ENCODE measurements at places on chromosomes 3 and 15.
A peak's percentile ranks its signal among the peaks of the same experiment; 100 is the strongest.

DNA sequence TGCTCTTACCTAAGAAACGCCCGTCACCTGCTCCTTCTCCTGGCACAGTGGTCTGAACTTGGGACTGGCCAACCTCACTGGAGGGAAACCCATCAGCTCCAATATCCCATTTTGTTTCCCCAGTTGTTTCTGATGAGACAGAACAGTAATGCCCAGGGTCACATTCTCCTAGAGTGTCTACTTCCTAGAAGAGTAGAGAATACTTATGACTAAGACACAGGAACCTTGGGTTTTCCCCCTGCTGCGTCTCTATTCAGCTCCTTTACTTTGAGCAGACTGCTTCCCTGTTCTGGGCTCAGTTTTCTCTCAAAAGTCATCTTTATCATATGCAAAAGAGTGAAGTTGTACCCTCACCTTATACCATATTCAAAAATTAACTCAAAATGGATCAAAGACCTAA is 79.4 kb downstream of the POLR2M start:
- no peak for DNase-seq

GRCh38 chr3:62962714-62963113 is 87.5 kb upstream of the CADPS start:
- DNase-seq = no peak

DNA sequence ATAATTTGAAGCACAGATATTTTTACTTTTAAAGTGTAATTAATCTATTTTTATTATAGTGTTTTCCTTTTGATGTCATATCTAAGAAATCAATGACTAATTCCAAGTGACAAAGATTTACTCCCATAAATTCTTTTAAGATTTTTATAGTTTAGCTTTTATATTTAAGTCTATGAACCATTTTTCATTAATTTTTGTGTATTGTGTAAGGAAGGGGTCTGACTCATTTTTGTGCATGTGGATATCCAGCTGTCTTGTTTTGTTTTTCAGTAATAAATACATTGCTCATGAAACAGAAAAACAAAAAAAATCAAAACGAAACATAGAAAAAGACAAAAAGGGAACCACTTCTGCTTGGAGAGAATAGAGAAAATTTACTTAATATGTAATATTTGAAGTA is 145.1 kb downstream of the EPHA6 start:
- DNase-seq = no peak

DNA sequence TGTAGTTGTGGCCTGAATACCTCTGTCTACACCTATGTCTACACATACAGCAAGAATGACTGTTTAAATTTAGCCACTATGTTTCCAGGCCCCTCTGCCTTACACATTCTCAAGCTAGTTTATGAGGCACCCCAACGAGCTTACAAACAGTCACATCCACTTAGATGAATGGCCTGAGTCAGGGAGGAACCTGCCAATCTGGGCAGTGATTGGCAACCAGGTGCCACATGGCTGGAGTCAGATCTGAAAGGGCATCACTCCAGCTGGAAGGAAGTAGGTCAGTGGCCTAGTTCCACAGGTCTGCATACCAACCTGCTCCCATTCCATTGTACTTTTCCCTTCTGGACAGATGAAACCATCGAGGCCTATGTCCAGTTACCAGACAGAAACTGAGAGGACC is 136.3 kb downstream of the FOXP1 start:
- no peak for DNase-seq

- DNase-seq = no peak
These were observed 2.1 kb downstream of the TRA2B start for GRCh38 chr3:185935465-185936272.

- no peak for DNase-seq
These were observed 213.0 kb downstream of the FMN1 start for GRCh38 chr15:32981536-32981935.

DNA sequence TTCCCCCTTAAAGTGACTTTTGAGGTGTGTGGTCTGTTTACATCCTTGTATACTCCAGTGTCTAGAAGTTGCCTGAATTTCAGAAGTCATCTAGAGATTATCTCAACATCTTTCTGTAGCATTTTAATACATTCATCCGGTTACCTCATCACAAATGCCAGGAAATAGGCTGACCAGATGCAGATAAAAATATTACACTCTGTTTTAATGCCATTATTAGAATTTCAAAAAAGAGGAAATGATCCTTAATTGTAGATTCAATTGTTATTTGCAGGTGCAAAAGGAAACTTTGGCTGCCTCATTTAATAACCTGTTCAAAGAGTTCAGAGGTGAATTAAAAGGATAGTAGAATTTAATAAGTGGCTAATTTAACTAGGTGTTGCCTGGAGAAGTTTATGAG is 290.9 kb downstream of the C3orf38 start:
- no peak for DNase-seq

- DNase-seq = no peak
These were observed 14.5 kb upstream of the CFAP20DC start for GRCh38 chr3:59064276-59064675.

DNA sequence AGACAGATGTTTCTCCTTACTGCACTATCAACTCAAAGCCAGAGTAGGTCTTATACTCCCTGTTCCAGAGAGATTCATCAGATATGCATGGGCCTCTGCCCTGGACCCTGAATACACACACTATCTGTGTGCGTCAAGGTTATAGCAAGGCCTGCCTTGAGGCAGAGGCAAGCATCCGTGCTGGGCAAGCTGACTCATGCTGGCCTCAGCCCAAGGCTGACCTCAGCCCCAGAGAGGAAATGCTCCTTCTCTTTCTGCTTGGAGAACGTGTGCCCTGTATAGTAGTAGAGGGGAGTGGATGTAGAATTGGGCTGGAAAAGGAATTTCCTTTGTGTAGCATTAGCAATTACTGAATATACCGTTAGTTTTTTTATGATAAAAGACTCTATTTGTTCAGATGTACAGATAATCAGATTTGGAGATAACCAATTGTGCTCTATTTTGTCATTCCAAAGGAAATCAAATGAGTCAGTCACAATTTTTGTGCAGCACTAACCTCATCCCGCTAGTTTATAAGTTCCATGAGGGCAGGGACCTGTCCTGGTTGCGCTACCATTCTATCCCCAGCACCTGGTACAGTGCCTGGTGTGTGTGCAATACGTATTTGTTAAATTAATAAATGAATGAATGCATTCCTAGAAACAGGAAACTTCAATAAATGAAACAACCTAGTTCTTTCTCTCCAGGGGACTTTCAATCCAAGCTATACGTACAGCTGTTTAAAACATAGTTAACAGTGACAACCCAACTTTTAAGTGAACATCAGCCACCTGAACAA is 13.3 kb upstream of the PAQR9 start:
- DNase-seq = no peak

GRCh38 chr15:78174401-78174800 is 25.2 kb downstream of the IDH3A start:
- no peak for DNase-seq

DNA sequence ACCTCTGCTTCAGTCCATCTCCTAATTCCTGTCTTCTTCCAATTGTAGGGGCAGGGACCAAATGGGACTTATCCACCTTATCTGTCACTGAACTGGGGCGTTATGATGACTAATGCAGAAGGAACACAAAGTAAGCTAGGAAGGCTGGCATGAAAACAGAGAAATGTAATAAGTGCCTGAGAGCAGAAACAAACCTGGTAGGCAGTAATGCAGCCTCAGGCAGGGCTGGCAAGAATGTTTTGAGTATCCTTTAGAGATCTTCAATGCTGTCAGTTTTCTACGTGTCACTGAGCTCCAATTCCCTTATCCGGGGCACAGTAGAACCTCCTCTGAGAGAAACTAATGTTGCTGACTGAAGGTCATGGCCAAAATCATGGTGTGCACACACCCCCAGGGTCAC is 246.2 kb upstream of the TBL1XR1 start:
- DNase-seq = no peak

DNA sequence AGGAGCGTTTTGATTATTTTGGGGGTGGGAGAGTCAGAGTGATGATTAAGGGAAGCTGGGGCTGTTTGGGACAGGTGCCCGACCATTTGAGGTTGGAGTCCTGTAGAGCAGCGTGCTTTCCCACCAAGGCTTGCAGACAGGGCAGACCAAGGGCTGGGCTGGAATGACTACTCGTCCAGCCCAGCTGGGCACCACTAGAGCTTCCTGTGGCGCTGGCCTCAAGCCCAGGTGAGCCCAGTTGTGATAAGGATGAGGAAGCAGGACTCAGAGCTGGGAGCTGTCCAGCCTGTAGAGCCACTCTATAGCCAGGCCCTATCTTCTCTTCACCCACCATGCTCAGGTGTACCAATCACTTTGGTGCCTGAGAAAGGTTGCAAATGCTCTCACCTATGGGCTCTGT is 75.8 kb upstream of the ACAN start:
- no peak for DNase-seq

GRCh38 chr3:55879901-55880331 is 392.8 kb upstream of the WNT5A start:
- no peak for DNase-seq

DNA sequence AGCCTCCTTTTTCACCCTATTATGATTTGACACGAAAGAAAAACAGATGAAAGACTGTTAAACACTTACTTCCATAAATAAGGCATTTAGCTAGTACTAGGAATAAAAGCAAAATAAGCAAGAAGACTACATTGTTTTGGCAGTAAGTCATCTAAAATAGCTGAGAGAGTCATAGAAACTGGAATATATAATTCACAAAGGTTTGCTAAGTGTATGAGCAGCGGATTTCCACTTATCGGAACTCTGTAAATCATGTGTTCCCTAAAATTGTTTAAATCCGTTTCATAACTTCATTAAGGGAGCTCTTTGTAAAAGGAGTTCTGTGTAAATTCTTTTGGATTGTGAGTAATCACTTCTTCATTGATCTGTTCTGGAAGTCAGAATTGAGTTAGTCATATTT is 202.5 kb upstream of the CBLB start:
- DNase-seq = no peak

DNA sequence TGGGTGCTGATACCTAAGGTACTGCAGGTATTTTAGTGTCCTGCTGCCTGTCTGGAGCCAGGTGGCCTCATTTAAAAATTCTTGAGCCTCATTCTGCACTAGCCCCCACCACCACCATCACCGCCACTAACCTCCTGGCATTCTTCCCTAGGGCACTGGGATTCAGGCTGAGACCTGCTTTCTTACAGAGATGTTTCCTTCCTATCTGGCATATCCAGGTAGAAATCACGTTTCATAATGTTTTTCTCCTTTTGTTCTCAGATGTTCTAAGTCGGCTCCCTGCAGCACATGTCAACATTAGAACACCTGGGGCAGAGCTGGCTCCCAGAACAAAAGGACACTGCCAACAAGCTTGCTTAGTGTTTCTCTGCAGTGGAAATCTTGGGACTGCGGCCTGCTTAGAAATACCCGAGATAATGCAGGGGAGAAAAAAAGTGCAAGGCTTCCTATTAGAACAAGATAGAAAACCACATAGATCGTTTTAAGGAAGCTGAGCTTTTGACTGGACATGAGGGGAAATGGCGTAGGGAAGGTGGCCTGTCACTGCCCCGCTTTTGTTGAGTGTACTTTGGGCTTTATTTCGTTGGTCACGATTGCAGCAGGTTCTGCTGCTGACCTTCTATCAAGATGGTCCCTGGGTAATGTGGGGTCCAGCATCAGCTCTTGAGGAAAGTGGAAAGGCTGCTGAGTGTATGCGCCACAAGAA is 59.6 kb upstream of the PPARG start:
- DNase-seq = no peak

- DNase-seq = no peak
These were observed 10.0 kb upstream of the IQSEC1 start for GRCh38 chr3:13083254-13083653.

DNA sequence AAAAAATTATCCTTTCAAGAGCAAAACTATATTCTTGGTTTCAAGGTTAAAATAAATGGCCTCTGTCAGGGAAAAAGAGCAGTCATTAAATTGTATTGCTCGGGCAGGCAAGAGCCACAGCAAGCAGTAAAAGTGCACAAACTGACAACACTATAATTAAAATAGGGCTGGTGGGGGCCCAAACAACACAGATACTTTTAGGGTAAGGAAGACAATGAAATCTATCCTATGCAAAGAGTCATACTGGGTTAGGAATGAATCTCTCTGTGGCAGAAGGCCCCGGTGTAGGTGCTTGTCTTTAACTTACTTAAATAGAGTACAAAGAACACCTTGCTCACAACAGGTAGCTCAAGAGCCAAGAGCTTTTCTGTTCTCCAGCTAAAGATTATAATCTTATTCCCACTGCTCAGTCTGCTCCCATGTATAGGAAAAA is 94.7 kb downstream of the DLG1 start:
- no peak for DNase-seq

DNA sequence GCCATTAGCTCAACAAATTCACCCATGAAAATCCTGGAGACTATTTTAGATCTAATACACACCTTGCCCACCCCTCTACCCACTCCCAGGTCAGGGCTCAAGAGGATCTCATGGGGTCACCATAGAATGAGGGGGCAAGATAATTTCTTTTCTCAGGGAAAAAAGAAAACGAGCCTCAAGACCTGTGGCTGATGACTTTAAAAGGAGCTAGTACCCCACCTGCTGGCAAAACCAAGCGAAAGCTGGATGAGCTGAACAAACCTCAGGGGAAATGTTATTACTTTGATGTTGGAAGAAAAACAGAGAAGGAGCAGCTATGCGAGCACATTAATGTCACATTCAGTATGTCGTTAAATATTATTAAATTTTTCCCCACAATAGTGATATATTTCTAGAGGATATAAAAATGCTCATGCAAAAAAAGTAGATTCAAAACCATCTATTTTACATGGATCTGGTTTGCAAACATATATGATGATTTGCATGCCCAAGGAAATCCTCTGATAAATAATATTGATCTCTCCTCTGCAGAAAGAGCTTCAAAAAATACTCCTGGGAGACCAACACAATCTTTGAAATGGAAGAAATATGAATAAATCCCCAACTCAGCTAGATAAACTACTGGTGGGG is 37.7 kb downstream of the PLD1 start:
- DNase-seq = peak; percentile 14

DNA sequence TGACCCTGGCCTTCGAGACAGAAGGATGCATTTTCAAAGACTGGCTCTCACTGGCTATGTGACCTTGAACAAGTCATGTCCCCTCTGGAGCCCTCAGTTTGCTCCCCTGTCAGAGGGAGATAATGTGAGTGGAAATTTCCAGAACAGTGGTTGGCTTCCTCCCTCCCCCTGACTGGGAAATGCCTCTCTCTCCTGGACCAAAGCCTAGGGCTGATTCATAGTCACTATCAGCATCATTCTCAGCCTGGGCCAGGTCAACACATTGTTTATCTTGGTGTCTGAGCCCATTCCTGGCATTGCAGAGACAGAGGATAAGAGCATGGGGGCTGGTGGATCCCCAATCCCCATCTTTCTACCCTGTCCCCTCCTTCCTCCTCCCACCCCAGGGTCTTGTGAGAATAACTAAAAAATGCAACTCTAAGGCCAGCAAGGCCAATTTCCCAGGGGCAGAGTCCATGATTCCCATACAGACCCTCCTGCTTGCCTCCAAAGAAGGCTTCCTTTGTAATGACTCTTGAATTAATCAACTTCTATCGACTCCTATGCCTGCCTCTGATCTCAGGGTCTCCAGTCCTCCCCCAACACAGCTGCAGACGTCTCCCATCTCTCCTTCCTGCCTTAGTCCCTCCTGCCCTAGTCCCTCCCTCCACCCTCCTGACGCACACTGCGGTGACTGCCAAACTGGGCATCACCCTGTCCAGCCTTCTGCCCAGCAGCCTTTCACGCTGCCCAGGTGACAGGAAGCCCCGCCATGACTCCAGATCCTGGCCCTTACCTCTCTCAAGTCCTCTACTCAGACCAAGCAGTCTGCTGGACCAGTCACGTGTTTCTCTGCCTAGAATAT is 35.4 kb upstream of the CORO2B start:
- no peak for DNase-seq

- no peak for DNase-seq
These were observed 91.0 kb downstream of the CTNNB1 start for GRCh38 chr3:41290306-41290705.

GRCh38 chr15:91853948-91854638 is 585 bp downstream of the SLCO3A1 start:
- peak; percentile 56 for DNase-seq

Data from T-helper 2 cell (primary cell).